ENCODE measurements at places on chromosomes 13 and 19.

GRCh38 chr19:1073956-1074517 is 7.1 kb downstream of the ARHGAP45 start:
- peak; percentile 10 for ATAC-seq

GRCh38 chr13:113915012-113915763 is 51.3 kb upstream of the GAS6 start:
- ATAC-seq = no peak

GRCh38 chr19:40625406-40626120 is 24.4 kb downstream of the LTBP4 start:
- no peak for ATAC-seq

DNA sequence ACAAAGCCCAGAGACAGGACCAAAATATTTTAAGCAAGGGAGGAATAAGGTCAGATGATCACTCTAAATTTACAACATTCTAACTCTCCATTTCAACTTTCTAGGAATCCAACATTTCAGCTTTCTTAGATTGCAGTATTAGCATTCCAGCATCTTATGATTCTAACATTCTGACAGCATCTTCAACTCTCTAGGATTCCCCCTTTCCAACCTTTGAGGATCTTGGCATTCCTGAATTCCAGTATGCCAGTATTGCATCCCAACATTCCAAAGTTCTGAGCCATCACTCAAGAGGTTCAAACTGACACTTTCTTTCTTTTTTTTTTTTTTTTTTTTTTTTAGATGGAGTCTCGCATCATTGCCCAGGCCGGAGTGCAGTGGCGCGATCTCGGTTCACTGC is 13.8 kb downstream of the TGFB1 start:
- ATAC-seq = peak; percentile 53

- no peak for ATAC-seq
These were observed 44.6 kb downstream of the FNDC3A start for GRCh38 chr13:49020328-49020727.

- ATAC-seq = no peak
These were observed 7.1 kb upstream of the CLPP start for GRCh38 chr19:6354098-6354674.

DNA sequence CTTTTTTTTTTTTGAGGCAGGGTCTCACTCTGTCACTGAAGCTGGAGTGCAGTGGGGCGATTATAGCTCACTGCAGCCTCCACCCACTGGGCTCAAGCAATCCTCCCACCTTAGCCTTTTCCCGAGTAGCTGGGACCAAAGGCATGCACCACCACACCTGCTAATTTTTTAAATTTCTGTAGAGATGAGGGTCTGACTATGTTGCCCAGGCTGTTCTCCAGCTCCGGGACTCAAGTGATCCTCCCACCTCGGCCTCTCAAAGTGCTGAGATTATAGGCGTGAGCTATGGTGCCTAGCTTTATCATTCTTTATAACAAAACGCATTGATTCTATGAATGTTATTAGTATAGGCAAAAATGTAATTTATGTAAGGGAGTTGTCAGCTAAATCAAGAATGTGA is 17.9 kb upstream of the LYPD3 start:
- ATAC-seq = no peak

- ATAC-seq = no peak
These were observed 1194.2 kb downstream of the EFNB2 start for GRCh38 chr13:105341256-105341655.

DNA sequence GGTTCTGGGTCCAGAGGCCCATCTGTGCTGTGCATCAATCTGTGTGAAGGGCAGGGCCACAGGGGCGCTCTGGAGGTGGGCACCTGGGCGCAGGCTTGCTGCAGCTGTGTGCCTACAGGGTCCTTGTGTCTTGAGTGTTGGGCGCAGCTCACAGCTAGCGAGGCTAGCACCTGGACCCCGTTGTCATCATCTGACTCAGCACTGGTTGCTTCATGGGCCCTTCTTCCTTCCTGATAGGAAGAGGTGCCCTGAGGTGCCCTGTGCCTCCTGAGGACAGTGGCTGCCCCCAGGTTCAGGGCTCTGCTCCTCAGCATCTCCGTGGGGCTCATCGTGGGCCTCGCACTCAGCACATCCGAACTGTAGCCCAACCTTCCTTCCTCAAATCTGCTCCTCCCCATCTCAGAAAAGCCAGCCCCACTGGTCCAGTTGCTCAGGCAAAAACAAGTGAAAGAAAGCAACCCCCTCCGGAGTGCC is 54.8 kb downstream of the GATAD2A start:
- ATAC-seq = no peak

GRCh38 chr13:91661692-91662490 is 263.5 kb downstream of the GPC5 start:
- ATAC-seq = no peak

DNA sequence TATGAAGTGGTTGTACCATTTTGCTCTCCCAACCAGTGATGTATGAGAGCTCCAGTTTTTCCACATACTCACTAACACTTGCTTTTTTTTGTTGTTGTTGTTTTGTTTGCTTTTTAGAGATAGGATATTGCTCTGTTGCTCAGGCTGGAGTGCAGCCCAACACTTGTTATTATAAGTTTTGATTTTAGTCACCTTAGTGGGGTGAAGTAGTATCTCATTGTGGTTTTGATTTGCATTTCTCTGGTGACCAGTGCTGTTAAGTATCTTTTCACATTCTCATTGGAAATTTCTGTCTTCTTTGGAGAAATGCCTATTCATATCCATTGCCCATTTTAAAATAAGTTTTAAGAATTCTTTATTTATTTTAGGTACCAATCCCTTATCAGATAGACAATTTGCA is 31.3 kb downstream of the CYP4F22 start:
- ATAC-seq = no peak

DNA sequence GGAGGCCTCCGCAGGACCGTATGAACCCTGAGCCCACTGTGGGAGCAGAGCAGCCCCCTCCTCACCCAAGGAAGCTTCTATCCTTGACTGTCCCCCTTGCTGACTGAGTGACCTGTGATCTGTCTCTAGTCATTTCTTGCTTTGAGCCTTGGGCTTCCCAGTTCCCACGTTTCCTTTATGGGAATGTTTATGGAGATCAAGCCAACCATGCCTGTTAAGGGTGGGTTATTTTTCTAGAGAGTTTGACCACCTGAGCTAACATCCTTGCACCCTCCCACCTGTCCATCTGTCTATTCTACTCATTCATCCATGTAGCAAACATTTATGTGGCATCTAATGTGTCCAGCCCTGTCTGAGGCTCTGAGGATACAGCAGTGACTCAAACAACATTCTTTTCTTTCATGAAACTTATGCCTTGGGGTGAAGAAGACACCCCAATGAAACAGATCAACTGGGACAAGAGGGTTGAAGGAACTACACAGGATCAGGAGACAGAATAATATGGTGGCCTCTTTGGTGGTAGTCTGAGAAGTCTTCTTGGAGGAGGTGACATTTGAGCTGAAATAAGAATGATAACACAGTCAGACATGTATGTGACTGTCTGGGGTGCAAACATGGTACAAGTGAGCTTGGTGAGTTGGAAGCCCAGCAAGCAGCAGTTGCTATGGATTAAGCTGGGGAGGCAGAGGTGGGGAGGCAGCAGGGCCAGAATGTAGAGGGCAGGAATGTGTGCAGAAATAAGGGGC is 30.5 kb downstream of the CERS4 start:
- ATAC-seq = no peak

- no peak for ATAC-seq
These were observed 364.3 kb downstream of the KCNRG start for GRCh38 chr13:50379584-50379983.

DNA sequence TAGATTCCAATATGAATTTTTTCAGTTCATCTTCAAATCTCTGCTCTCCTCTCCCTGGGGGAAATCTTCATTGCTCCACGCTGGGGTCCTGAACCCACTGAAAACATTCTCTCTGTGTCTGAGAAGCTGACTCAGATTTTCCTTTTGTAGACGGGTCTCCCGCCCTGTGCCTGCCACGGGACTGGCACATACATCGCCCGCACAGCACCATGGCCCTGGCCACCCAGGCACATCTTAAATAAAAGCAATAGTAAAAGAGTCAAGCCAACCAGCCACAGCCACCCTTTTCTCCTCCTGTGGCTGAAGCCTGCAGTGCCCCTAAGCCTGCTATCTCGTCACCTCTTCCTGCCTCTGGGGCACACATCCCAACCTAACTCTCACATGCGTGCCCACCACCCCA is 301.2 kb downstream of the ZNF536 start:
- no peak for ATAC-seq

GRCh38 chr19:36377541-36378178 is 1.3 kb downstream of the ZFP14 start:
- no peak for ATAC-seq

- ATAC-seq = no peak
These were observed 241.1 kb upstream of the ZNF507 start for GRCh38 chr19:32104153-32104849.

GRCh38 chr13:108326309-108326708 is 56.8 kb downstream of the TNFSF13B start:
- no peak for ATAC-seq

GRCh38 chr19:48608798-48609263 is 2.3 kb downstream of the SPACA4 start:
- ATAC-seq = peak; percentile 79

DNA sequence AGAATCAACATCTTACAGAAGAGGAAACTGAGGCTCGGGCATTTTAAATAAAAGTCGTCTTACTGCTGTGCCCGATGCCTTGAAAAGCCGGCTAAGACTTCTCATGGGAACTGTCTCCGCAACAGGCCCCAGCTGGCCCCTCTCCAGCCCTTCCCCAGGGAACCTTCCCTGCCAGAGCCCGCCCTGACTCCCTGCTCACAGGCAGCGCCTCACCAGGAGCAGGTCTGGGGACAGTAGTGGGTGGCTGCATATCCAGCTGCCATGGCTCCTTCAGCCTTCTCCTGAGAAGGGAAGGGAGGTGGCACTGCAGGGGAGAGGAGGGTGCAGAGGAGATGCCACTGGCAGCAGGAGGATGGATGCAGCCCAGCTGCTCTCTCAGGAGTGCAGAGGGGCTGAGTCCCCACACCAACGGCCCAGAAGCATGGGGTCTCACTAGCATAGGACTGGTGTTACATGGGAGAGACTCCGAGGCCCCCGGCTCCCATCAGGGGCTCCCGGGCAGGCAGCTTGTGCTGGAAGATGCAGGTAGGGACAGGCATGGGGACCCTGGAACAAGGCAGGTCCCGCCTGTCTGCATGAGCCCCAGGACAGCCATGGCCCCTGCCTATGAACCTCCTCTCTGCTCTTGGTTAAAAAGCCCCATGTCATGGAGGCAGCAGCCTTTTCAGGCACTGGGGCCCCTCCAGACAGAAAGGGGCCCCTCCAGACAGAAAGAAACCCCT is 216.4 kb upstream of the SGCG start:
- no peak for ATAC-seq

- no peak for ATAC-seq
These were observed 18.0 kb downstream of the ZNF91 start for GRCh38 chr19:23377276-23377675.
